ENCODE measurements at places on chromosomes 4 and X. TPM values are rescaled to one million over a fixed set of nuclear protein-coding genes. Genes with fewer than 3 reads are reported as not detected.

Gene TTC29
- not detected for total RNA-seq

DNA sequence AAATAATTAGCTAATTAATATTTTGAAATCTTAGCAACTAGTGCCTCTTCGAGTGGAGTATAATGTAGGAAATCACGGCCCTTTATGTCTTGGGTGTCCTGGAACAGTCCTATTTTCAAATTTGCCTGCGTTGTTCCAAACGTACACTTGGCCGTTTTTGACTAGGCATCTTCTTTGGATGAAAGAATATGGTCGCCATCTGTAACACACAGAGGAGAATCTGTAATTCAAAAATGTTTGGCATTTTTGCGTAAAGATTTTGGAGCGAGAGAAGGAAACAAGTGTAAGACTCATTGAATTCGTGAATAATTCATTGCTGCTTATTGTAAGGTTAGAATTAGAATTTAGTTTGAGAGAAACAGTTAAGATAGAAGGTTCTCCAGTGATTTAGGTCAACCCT is 61.5 kb upstream of the CLCN4 start:
- no peaks in the 10 kb centered on the region for H3K27me3 ChIP-seq
- DNase-seq = no peak
- H3K4me3 ChIP-seq = no peak overlapping the region
- no peak overlapping the region for H3K27ac ChIP-seq
- no peaks in the 10 kb centered on the region for H3K36me3 ChIP-seq
- H3K4me1 ChIP-seq = no peaks in the 10 kb centered on the region

DNA sequence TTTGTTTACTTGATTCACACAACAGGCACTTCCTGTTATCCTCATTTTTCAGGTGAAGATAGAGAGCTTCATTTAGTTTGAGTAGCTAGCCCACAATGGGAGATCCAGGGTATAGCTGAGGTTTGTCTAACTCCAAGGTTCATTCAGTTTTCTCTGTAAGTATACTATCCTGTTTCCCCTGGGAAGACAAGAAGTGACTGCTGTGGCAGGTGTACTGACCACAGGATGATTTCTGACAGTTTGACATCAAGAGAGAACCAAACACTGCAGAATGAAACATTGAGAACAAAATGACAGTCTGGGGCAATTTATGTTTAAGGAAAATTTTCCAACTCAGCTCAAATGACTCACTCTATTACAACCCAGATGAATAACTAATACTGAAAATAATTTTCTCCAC is 958.0 kb downstream of the STPG2 start:
- DNase-seq = no peak
- no peaks in the 10 kb centered on the region for H3K36me3 ChIP-seq
- no peaks in the 10 kb centered on the region for H3K4me1 ChIP-seq
- no peak overlapping the region for H3K27ac ChIP-seq

Gene SSX1
- not detected for total RNA-seq

Gene IL3RA
- total RNA-seq = 7.9 TPM

Gene NEUROG2
- not detected for total RNA-seq

Gene GAGE12E
- not detected for total RNA-seq

Gene FAM47E
- total RNA-seq = 0.49 TPM

GRCh38 chrX:39396358-39396995 is 595.2 kb downstream of the MID1IP1 start:
- DNase-seq = no peak
- H3K4me1 ChIP-seq = no peaks in the 10 kb centered on the region

Gene CXCL9
- total RNA-seq = 0.74 TPM

DNA sequence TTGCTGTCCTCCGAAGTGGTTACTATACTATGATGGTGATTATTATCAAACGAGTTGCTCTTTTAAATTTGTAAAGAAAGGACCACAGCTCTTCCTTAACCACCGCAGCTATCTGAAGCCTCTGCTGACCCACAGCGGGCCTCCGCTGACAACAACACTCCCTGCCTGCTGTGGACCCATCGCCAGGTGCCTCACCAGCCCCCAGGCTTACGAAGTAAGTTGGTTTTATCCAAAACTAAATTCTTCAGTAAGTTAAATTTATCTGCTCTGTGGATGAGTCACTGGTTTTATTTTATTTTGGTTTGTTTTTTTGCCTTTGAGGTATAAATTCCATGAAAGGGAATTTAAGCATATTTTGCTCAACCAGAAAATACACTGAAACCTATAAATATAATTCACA is 54.7 kb downstream of the SLC9A6 start:
- H3K36me3 ChIP-seq = no peaks in the 10 kb centered on the region
- no peak for DNase-seq
- H3K4me1 ChIP-seq = no peaks in the 10 kb centered on the region
- no peak overlapping the region for H3K27ac ChIP-seq

Gene ABLIM2
- total RNA-seq = 15.5 TPM

DNA sequence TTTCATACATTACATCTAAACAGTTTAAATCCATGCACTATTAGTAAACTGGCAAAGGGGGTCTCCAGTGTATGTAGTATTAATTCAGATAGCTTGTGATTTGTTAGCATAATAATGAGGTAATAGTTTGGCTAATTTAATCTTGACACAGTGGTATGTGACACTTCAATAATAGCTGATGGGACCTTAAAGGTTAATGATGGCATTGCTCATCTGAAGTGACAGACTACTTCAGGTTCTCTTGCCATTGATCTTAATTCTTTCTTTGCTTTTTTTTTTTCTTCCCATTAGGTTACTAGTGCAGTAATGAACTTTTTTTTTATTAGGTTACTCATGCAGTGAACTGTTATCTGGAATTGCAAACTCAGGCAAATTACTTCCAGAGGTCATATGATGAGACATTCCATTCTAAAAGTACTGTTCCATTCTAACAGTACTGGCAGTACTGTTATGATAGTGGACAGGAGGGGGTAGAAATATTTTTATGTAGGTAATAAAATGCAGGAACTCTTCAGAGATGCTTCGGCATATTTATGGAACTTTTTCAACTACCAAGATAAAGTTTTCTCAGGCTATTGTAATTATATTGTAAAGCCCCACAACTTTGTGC is 911.3 kb upstream of the LCORL start:
- no peak overlapping the region for H3K4me3 ChIP-seq
- H3K4me1 ChIP-seq = no peaks in the 10 kb centered on the region
- H3K36me3 ChIP-seq = no peaks in the 10 kb centered on the region
- DNase-seq = no peak
- H3K27ac ChIP-seq = no peak overlapping the region
- H3K27me3 ChIP-seq = no peaks in the 10 kb centered on the region

GRCh38 chr4:41318839-41319530 is 62.3 kb downstream of the UCHL1 start:
- H3K27me3 ChIP-seq = no peaks in the 10 kb centered on the region
- no peaks in the 10 kb centered on the region for H3K36me3 ChIP-seq

DNA sequence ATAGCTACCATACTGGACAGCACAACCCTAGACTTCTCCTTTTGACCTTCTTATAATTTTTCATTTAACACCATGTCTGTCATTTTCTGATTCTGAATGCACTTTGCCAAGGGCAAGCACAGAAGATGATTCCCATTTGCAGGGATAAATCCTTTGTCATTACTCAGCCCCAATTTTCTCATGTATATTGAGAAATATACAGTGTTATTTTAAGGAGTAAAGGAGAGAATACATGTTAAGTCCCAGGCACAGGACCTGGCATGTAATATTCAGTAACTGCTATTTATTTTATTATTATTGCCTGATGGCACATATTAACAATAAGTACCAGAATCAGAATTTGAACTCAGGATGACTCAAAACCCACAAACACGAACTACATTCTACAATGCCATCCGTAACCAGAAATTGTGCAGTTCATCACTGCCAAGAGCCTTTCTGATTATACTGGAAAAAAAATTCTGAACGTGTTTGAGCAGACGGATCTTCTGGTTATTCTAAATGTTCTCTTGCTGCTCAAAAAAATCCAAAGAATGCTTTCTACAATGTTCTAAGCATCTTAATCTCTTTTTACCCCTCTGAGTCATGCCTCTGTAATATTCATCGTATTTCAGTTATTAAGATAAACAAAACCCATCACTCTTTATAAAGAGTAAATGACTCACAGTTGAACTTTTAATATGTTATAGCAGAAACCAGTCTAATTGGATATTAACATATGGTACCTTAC is 170.0 kb downstream of the MID1 start:
- no peak overlapping the region for H3K4me3 ChIP-seq
- H3K36me3 ChIP-seq = peaks cover 4% of the 10 kb centered on the region
- no peaks in the 10 kb centered on the region for H3K27me3 ChIP-seq
- H3K4me1 ChIP-seq = no peaks in the 10 kb centered on the region
- H3K27ac ChIP-seq = no peak overlapping the region
- no peak for DNase-seq

GRCh38 chrX:31449081-31449480 is 377.2 kb upstream of the FTHL17 start:
- no peaks in the 10 kb centered on the region for H3K27me3 ChIP-seq
- no peak overlapping the region for H3K4me3 ChIP-seq
- no peaks in the 10 kb centered on the region for H3K36me3 ChIP-seq
- no peaks in the 10 kb centered on the region for H3K4me1 ChIP-seq
- no peak for DNase-seq
